ENCODE measurements at places on chromosomes 1 and 21.

GRCh38 chr1:209505044-209505443, 78.5 kb upstream of the CAMK1G start:
- no peak for DNase-seq

DNA sequence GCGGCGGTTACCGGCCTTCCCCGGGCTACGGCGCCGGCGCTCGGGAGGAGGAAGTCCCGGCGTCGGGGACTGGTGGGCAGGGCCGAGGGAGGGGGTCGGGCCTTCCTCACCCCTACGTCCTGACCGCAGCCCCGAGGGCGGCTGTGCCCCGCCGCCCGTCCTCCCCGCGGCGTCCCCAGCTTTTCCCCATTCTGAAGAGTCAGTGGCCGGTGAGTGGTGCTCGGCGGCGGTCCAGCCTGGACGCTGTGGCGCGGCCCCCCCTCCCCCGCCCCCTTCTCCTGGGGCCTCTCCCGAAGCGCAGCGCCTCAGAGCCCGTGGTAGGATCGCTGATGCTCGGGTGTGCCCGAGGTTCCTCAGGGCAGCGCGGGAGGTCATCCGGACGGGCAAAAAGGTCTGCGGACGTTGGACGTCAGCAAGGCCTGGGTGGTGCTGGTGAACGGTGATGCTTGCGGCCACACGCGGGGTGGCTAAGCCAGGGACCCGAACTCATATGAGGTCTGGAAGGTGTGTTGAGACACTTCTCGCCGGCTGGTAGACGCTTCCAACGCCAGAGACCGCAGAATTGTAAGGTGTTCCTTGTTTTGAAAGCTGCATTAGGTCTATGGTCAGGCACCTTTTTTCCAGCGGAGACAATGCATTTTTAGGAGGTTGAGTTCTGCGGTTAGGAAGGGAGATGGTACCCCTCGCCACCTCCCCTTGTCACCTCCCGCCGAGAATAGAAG, 725 bp downstream of the SLC25A33 start:
- DNase-seq = peak; percentile 78

GRCh38 chr1:8976896-8977450, 31.3 kb downstream of the CA6 start:
- DNase-seq = no peak

- no peak for DNase-seq
Measured at GRCh38 chr21:25328736-25329135, 278.5 kb downstream of the MRPL39 start.

DNA sequence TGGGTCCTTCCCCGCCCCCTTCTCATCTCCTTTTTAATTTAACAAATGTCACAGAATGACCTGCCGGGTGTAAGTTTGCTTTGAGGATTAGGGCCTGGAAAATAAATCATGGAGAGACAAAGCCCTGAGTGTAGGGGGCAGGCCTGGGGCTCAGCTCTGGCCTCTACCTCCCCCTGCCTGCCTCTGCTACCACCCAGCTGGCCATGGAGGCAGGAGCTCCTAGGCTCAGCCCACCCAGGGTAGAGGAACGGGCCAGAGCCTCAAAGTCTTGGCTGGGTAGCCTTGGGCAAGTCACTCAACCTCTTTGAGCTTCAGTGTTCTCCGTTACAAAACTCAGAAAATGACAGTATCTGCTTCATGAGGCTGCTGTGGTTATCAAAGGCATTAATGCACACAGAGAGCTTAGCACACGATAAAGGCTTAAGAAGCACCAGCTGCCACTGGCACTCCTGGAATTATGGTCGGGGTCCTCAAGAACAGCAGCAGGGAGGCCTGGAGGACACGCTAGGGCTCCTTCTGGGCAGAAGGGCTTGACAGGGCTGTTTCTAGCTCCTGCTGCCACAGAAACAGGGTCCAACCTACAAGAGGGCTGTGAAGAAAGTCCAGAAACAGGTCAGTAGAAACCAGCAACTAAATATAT, 39.0 kb downstream of the LRP8 start:
- DNase-seq = no peak

DNA sequence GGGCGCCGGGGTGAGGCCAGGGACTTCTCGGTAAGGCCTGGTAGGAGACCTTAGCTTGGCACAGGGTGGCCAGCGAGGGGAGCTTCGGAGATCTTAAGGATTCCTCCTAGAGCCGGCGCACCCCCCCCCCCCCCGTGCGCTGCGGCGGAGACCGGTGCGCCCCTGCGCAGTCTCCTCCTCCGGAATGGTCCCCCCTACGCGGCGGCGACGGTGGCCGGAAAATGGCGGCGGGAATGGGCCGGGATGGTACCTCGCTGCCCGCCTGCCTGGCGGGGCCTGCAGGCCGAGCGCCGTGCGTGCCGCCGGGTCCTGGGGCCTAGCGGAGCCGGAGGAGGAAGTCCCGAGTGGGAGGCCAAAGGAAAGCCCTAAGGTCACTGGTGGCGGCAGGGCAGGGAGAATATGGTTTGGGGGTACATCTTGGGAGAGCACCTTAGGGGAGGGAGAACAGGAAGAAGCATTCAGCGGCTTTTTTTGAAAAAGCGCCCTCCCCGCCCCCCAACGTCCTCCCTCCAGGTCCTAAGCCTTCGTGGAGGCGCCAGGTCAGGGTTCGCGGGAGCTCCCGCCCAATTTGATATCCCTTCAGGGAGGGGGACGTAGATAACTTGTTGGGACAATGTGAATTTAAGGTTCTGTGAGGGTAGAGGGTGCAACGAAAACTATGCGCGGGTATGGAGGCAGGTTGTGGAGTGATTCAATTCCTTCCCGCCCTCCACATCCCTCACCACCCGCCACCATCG, 429 bp downstream of the SRRM1 start:
- DNase-seq = peak; percentile 58

DNA sequence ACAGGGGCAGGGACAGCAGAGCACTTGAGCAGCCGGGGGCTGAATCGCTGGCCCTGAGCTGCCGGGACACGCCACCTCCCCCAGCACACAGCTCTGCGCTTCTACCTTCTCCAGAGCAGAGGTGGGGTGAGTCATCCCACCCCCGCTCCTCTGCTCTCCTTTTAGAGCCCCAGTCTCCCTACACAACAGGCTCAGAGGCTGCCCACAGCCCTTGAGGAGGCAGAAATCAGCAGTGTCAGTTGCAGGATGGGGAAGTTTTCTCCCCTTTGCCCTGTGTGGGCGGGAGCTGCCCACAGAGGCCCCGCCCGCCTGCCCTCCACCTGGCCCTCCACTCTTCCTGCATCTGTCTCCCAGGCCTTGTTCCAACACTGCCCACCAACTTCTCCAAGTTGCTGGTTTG, 94.6 kb downstream of the STUM start:
- no peak for DNase-seq

- no peak for DNase-seq
Measured at GRCh38 chr1:220378571-220379302, 106.5 kb upstream of the RAB3GAP2 start.

DNA sequence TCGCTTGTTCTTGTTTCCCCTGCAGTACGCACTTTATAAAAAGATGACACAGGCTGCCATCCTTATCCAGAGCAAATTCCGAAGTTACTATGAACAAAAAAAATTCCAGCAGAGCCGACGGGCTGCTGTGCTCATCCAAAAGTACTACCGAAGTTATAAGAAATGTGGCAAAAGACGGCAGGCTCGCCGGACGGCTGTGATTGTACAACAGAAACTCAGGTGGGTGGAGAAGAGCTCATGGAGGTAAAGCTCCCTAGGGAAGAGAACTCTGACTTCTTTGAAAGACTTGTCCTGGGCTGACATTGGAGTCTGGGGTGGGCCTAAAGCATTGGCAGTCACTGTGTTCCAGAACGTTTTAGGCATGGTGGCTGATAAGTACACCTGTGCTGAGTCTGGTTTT, 19.9 kb upstream of the VAMP3 start:
- no peak for DNase-seq

DNA sequence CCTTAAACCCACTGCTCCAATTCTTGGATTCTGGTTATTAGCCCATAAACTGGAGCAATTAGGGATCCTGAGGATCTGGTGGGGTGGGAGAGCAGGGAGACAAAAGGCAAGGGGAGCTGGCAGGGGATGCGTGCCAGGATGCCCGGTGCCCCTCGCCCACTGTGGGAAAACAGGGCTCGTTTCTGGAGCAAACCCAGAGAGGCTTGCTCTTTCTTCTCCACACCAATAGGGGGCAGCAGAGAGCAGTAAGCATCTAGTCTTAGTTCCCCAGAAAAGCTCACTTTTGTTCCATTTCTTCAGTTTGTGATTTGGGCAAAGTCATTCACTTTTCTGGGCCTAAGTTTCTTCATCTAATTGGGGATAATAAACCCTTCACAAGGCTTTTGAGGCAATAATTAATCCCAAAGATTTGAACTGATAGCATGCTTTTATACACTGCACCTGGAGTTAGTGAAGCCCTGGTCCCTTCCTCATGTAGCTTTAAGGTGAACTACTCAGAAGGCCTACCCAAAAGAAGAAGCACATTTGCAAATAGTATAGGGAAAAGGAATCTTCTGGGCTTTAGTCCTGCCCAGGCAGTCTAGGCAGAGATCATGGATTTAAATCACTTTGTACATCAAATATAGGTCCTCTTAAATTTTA, 160.6 kb upstream of the USP24 start:
- DNase-seq = peak; percentile 69

DNA sequence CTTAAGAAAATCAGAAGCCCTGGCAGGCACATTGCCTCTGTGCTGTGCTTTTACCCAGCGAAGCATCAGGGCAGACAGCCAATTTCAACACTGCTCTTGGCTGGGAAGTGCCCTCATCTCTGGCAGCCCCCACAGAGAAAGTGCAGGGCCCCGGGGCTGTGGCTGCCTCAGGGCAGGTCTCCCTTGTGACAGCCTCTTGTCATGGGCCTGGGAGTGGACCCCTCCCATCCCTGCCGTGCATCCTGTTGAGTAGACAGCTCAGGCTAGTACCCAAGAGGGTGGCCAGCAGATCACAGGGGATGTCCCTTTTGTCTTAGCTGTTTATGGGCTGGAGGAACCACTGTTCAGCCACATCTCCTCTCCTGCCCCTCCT, 23.3 kb downstream of the TTC34 start:
- DNase-seq = no peak

DNA sequence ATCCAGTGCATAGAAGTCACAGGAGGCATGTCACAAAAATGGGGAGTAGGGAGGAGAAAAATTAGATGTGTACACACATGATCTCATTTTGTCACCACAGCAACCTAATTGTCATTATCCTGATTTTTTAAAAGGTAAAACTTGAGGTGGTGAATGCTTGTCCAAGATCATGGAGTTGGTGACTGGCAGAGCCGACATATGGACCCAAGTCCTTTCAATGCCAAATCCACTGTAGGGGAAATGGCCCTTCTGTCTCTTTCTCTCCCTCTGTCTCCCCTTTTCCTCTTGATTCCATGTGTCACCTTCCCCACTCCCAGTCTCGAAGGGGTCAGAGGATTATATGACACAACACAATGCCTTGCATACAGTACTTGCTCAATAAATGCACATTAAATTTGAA, 65.7 kb upstream of the JUN start:
- no peak for DNase-seq

DNA sequence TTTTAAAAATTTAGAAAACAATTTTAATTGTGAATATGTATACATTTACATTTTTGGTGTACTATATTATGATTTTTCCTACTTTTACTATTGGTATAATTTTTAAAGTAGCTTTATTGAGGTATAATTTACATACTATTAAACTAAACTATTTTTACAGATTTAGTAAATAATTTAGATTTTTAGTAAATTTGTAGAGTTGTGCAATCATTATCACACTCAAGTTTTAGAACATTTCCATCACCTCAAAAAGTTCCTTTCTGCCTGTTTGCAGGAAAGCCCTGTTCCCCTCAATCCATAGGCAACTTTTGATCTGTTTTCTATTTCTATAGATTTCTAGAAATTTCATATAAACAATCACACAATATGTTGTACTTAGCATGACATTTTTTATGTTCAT, 8.2 kb downstream of the PHTF1 start:
- no peak for DNase-seq

GRCh38 chr1:67687198-67687545, 2.2 kb downstream of the GADD45A start:
- no peak for DNase-seq

DNA sequence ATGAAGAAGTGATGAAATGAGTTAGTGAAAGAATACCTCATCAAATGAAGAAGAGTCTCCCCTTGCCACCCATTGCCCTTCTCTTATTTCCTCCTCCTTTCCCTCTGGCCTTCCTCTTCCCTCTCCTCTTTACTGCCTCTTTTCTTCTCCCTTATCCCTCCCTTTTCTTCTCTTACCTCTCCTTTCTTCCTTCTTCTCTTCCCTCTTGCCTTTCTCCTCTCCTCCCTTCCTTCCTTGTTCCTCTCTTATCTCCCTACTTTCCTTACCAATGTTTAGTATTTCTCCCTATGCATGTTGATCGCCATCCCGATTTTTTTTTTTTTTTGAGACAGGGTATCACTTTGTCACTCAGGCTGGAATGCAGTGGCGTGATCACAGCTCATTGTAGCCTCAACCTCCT, 8.8 kb downstream of the MROH7 start:
- no peak for DNase-seq

DNA sequence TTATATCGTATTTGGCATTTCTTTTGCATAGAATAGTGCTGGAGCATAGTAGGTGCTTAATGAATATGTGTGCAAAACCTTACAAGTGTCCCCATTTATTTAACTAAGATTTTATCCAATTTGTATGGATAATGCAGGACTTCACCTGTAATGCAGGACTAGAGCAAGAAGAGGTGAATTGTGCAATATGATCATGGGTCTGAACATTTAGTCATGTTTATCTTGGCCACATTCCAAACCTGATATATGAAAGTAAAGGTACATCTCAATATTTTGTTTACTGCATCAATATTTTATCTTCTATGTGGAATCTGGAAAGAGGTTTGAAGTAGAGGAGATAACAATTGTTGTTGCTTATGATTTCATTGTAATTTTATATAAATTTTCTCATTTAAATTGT, 1626.7 kb upstream of the B3GALT2 start:
- DNase-seq = no peak

DNA sequence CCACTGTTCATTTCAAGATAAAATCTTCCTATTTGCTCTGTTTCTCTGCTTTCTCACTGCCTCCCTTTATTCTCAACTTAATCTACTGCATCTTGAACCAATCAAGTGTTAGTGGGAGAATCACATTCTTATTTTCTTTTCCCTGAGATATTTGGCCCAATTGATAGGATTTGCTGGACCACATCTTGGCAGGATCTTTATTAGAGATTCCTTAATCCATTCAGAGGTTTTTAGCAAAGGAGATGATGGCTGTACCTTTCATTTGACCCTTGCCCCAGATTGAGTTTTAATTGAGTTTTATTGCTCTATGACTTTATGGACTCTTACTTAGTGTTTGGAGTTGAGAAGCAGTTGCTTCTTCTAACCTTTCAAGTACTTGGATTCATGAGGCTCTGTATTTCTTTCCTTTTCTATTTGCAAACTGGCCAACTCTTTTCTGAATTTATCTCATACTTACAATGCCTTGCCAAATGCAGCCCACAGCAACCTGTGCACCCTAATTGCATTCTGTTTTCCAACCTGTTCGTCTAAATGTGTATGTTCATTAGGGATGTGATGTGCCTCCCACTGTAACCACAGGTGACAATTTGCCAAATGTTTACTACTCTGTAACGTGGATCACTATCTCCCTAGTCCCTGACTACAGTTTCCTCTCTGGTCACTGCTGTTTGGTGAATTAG, 274.8 kb upstream of the KAZN start:
- DNase-seq = no peak
